ENCODE measurements at places on chromosomes 6 and 20. TPM values are rescaled to one million over a fixed set of nuclear protein-coding genes. Genes with fewer than 3 reads are reported as not detected.

The PPP1R16B gene
- not detected for total RNA-seq

The HLA-DQB1 gene
- not detected for total RNA-seq

The ADGRF4 gene
- total RNA-seq, result 0.74 TPM

The SLC24A3 gene
- 1.6 TPM for total RNA-seq

The HSPA12B gene
- total RNA-seq, result 0.46 TPM

The RTN4IP1 gene
- total RNA-seq, result 4.1 TPM

The IMPG1 gene
- total RNA-seq, result not detected

The HDGFL1 gene
- not detected for total RNA-seq

The CUTA gene
- 145 TPM for total RNA-seq

The GSTA3 gene
- total RNA-seq, result not detected

The PAK5 gene
- not detected for total RNA-seq

The NKX2-2 gene
- not detected for total RNA-seq

The PABPC1L gene
- 5.5 TPM for total RNA-seq

The TRDN gene
- not detected for total RNA-seq

The STMND1 gene
- total RNA-seq, result not detected
